ENCODE measurements at places on chromosomes 3 and 15. TPM values are rescaled to one million over a fixed set of nuclear protein-coding genes. Genes with fewer than 3 reads are reported as not detected.
A peak's percentile ranks its signal among the peaks of the same experiment; 100 is the strongest.

The ERC2 gene
- total RNA-seq, result 1.6 TPM

The MB21D2 gene
- 8.2 TPM for total RNA-seq

The TTLL13 gene
- not detected for total RNA-seq

The PTH1R gene
- total RNA-seq, result 3.1 TPM

The U2SURP gene
- 63.0 TPM for total RNA-seq

The DNASE1L3 gene
- total RNA-seq, result not detected

The KPNA4 gene
- 58.3 TPM for total RNA-seq

The CLSTN2 gene
- total RNA-seq, result 63.7 TPM

The VPS33B gene
- total RNA-seq, result 10.7 TPM

GRCh38 chr15:66620744-66621344 lies 55.0 kb upstream of the LCTL start:
- no peaks in the 10 kb centered on the region for H3K36me3 ChIP-seq
- peak; percentile 5 for DNase-seq
- H3K27me3 ChIP-seq, result no peaks in the 10 kb centered on the region
- peak overlapping the region; percentile 70 for H3K27ac ChIP-seq
- H3K4me1 ChIP-seq, result peaks cover 43% of the 10 kb centered on the region
- H3K4me3 ChIP-seq, result no peak overlapping the region

DNA sequence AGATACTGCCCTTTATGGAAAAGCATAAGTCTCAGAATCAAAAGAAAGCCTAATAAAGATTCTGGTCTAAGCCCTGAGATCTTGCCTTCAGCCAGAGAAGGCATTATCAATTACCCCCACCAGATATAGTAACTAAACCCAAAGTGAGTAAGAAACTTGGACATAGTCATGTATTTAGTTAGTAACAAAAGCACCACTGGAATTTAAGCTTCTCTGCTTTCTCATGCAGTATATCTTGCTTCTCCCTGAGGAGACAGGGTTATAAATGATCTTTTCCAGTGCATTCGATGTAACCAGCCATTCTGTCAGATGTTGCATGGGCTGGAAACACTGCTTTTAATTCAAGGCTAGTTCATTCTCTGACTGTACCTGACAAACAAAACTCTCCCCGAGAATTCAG lies 946.7 kb downstream of the NAALADL2 start:
- no peaks in the 10 kb centered on the region for H3K36me3 ChIP-seq
- H3K27me3 ChIP-seq, result no peaks in the 10 kb centered on the region
- H3K4me3 ChIP-seq, result no peak overlapping the region
- H3K27ac ChIP-seq, result no peak overlapping the region

DNA sequence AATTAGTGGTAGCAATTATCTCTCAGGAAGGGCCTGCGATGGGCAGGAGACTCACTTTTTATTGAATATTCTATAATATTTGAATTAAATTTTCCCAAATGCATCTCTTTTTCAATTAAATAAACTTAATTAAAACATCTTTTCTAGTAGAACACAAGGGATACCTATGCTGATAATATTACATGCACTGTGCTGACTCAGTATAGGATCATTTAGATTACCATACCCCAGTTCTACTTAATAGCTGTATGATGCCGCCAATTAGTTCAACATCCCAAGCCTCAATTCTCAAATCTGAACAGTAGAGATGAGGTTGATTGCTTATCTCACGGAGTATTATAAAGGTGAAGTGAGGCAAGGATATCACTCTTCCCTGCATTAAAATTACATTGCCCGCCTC lies 149.2 kb downstream of the SLCO3A1 start:
- H3K36me3 ChIP-seq, result no peaks in the 10 kb centered on the region
- DNase-seq, result no peak
- H3K4me1 ChIP-seq, result no peaks in the 10 kb centered on the region

DNA sequence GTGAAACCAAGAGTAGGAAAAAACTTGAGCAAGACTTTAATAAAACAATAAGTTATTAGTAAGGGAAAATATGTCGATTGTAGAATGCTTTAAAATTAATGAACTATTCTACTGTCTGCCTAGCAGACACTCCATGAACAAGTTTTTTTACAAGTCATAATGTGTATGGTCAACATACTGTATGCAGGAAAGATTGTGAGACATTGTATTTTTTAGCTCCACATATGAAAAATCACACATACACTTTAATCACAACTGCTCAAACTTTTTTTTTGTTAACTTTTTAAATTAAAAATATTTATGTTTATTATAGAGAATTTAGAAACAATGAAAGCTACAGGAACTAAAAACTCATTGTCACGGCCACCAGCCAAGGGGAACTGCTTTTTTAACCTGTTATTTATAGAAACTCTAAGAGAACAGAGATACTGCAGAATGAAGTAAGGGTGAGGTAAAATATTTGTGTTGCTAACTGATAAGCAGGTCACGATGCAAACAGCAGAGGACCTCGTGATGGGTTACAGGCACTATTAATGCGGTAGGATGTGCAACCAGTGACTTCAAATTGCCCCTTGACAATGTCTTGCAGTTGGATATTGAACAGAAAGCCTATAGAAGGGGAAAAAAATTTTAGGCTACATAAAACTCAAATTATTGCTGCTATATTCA lies 53.0 kb downstream of the THSD4 start:
- H3K4me3 ChIP-seq, result no peak overlapping the region
- no peaks in the 10 kb centered on the region for H3K27me3 ChIP-seq
- H3K27ac ChIP-seq, result no peak overlapping the region
- H3K4me1 ChIP-seq, result no peaks in the 10 kb centered on the region
- peaks cover 6% of the 10 kb centered on the region for H3K36me3 ChIP-seq

DNA sequence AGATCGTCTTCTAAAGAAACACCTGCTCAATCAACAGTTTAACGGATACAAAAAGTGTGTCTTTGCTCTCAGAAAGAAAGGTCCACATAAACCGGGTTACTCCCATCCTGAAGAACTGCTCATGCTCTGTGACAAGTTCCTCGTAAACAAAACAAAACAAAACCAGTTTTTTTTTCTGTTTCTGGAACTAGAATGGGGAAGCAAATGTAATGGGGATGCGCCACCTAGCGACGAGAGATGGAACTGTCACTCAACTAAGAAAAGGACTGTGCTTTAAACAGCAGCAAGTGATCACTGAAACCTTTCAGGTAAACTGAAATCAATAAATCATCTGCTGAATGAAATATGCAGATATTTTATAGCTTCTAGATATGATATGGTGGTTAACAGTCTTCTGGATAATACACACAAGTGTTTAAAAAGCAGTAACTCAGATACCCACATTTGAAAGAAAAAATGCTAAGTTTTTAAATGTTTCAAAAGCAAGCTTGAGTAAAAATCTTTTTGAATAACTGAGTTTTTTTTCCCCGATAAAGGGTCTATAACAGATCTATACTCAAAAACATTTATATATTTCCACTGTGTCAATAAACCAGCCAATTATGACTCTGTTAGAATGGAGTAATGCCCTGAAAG lies 10.9 kb downstream of the TM2D3 start:
- H3K27me3 ChIP-seq, result no peaks in the 10 kb centered on the region
- H3K4me3 ChIP-seq, result no peak overlapping the region
- peaks cover 11% of the 10 kb centered on the region for H3K4me1 ChIP-seq
- H3K27ac ChIP-seq, result peak overlapping the region; percentile 69

- no peaks in the 10 kb centered on the region for H3K36me3 ChIP-seq
- H3K4me3 ChIP-seq, result no peak overlapping the region
- no peak for DNase-seq
- H3K27ac ChIP-seq, result no peak overlapping the region
- no peaks in the 10 kb centered on the region for H3K4me1 ChIP-seq
Measured at GRCh38 chr3:5226783-5227182, 39.3 kb downstream of the EDEM1 start.

GRCh38 chr15:93897377-93897776 lies 334.0 kb upstream of the MCTP2 start:
- no peaks in the 10 kb centered on the region for H3K27me3 ChIP-seq
- no peak for DNase-seq
- no peak overlapping the region for H3K27ac ChIP-seq
- H3K4me1 ChIP-seq, result no peaks in the 10 kb centered on the region
- H3K4me3 ChIP-seq, result no peak overlapping the region

DNA sequence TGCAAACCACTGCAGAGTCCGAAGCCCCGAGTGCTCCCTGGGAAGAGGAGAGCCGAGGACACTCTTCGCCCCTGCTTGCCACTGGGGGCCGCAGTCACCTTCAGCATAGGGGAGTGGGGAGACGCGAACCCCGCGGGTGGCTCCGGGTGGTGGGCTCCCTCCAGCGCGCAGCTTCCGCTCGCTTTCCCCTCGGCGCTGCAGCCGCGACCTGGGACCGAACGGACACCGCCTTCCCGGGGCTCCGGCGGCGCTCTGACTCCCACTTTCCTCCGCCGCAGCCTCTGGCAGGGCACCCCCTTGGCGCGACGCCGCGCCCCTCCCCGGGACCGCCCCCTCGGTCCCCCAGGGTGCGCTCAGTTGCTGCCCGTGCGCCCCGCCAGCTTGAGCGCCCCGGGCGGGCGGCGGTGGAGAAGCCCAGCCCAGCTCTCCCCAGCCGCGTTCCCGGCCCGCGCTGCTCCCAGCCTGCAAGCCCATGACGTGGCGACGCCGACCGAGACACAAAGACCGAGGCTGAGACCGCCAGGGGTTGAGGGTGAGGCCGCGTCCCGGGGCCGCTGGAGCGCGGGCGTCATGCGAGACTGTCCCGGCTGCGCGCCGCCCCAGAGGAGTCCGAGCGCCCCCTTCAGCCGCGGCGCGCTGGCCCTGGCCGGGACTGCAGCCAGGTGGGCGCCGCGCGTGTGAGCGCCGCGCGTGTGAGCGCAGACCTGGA lies at the start of gene MINAR1:
TSS of gene MINAR1 (plus strand) at position 701 of the 709 bp plus-strand sequence. CDS start 23,812 bp downstream, outside the sequence.
- DNase-seq, result no peak
- no peak within 1 kb of the TSS for H3K27ac ChIP-seq
- peak within 1 kb of the TSS; percentile 74 for H3K4me3 ChIP-seq
- H3K36me3 ChIP-seq, result peaks cover 4% of the 10 kb centered on the region

All from chondrocyte (in vitro differentiated cells).